SK-N-DZ (cell line): ENCODE measurements at places on chromosomes 4 and X.
A peak's percentile ranks its signal among the peaks of the same experiment; 100 is the strongest.

DNA sequence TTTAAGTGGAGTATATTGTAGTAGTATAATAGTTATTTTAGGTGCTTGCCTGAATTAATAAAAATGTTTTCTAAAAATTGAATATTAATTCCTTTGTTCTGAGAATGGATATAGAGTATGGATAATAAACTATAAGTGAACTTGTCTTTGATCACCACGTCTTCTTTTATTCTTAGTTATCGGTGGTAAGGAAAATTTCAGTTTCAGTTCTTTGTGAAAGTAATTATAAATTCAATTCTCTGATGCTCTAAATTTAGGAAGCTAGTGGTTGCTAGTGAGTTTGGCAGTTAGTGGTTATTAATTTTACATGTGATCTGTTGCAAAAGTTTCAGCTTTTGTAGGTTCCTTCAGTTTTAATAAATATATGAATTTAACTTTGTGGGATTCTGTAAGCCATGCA, 30.8 kb downstream of the MRPL1 start:
- DNase-seq = no peak

DNA sequence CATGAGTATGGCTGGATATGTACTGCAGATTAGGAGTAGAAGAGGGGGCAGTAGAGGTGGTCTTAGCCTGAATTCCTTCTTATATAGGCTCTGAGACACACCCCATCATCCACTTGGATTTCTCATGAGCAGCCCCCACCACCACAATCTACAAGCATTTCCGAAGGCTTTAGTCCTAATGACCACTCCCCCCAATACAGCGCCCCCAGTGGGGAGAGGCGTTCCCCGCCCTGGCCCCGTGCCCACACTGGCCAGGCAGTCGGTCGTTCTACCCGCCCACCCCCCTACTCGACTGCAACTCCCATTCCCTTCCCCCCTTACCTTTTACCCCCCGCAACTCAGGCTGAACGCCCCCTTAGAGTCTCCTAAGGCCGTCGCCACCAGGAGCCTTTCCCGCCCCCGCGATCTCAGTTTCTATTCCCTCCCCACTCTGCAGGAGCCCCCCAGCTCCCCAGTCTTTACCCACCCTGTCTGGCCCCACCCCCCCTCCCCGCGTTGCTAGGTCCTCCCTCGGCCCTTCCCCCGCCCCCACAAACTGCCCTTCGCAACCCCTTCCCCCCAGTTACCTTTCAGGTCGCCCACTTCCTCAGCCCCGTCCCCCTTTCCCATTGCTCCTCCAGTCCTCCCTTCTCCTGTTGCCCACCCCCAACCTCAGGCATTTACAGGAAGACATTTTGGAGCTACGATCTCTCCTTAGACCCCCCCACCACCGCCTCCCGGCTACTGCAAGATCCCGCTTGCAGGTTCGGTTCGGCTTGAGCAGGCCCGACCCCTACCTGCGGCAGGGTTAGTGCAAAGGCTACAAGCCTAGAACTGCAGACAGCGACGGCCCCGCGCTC, 468 bp downstream of the ZMYM3 start:
- peak; percentile 37 for DNase-seq

DNA sequence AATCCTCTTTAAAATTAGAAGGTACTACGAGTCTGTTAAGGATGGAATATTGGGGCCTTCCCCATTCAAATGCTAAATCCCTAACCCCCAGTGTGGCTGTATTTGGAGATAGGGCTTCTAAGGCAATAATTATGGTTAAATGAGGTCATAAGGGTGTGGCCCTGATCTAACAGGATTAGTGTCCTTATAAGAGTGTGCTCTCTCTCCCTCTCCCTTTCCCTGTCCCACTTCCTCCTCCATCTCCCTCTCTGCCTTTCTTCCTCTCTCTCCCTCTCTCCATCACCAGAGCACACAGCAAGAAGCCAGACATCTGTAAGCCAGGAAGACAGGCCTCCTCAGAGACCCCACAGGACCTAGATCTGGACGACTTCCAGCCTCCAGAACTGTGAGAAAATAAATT, 116.9 kb downstream of the COL25A1 start:
- DNase-seq = no peak

DNA sequence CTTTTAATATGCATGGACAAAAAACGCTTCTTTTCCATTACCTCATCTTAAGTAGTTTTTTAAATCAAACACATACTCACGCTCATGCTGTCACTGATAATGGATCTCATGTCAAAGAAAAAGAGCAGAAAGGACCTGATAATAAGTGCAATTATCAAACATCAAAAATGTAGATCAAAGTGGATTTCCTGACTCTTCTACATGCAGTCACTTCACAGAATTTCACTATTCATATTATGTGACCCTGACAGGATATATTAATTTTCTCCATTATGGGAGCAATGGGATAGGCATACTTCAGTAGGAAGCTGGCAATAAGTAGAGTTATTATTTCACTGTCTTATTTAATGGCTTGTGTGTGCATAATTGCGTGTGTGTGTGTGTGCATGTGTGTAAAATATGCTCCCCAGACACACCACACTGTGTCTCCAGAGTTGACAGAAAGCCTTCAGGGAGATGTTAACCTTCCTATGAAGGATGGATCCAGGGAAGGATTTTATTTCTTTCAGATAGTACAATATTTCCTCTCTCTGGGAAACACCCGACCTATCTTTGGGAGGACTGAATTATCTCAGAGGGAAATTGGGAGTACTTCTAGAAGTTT, 445.2 kb downstream of the SH2D1A start:
- no peak for DNase-seq

GRCh38 chr4:77465271-77465670, 140.3 kb upstream of the CXCL13 start:
- no peak for DNase-seq

GRCh38 chr4:46927201-46927600, 18.2 kb upstream of the COX7B2 start:
- no peak for DNase-seq

DNA sequence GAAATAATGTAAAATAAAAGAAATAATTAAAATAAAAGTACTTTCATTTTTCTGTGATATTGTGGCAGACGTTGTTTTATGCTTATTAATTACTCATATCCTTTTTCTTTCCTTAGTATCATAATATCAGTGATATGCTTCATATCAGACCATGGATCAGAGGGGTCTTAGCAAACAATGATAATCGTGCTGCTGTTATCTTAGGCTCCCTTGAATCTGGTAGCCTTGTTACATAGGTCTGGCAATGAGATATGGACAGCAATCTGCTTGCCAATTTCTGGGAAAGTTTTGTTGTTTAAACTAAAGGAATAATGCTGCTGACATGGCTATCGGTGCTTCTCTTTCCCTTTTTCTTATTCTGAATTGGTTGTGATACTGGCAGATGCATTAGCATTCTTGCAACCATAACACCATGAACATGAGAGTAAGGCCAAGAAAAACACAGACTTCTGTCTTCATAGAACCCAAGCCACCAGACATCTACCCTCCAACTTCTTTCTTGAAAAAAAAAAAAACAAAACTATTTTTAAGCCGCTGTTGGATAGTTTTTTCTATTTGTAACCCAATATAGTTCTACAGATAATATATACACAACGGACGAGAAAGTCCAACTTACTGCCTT, 16.4 kb downstream of the EPHA5 start:
- DNase-seq = no peak

GRCh38 chr4:94408549-94409374, 43.0 kb upstream of the PDLIM5 start:
- DNase-seq = no peak

GRCh38 chr4:790466-790820, 35.5 kb downstream of the CPLX1 start:
- no peak for DNase-seq

GRCh38 chr4:84920617-84921016, 45.9 kb downstream of the WDFY3 start:
- DNase-seq = no peak

DNA sequence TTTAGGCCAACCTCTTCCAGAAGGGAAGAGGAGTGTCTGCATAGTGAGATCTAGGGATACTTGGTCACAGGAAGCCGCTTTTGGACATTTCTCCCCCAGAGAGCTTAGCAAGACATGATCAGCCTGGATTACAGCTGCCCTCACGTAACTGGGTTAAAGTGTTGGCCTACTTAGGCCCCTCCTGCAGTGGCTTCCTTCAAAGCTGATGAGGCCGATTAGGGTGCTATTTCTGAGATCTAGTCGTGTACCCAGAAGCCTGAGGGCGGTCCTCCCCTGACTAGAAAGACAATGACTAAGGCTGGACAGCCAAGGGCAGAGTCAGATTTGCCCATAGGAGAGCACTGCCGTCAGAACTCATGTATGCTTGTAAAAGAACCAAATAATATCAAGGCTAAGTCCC, 135.0 kb downstream of the AMMECR1 start:
- no peak for DNase-seq

GRCh38 chr4:128521156-128521555, 233.5 kb upstream of the PGRMC2 start:
- no peak for DNase-seq

- no peak for DNase-seq
Measured at GRCh38 chr4:90095000-90095399, 32.2 kb upstream of the CCSER1 start.

DNA sequence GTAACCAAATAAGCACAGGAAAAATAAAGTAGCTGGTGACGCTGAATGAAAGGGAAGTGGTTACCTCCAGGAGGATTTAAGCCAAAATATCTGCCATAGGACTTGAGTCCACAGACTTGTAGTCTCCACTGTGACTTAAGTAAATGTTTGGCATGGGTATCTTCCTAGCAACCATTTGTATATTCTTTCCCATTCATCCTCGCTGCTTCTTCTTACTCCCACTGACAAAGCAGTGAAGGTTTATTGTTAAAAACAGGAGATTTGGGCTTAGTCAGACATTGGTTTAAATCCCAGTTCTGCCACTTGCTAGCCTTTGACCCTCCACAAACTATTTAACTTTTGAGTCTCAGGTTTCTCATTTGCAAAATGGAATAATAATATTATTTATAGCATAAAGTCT, 22.3 kb downstream of the COL4A6 start:
- DNase-seq = no peak
